ENCODE measurements at places on chromosomes 2 and 18.

- no peak for DNase-seq
Observed at GRCh38 chr18:78090584-78090983, 840.9 kb downstream of the GALR1 start.

- DNase-seq, result no peak
Observed at GRCh38 chr2:121866789-121867188, 111.3 kb downstream of the TSN start.

GRCh38 chr2:46877619-46878113, 37.9 kb downstream of the MCFD2 start:
- DNase-seq, result no peak

DNA sequence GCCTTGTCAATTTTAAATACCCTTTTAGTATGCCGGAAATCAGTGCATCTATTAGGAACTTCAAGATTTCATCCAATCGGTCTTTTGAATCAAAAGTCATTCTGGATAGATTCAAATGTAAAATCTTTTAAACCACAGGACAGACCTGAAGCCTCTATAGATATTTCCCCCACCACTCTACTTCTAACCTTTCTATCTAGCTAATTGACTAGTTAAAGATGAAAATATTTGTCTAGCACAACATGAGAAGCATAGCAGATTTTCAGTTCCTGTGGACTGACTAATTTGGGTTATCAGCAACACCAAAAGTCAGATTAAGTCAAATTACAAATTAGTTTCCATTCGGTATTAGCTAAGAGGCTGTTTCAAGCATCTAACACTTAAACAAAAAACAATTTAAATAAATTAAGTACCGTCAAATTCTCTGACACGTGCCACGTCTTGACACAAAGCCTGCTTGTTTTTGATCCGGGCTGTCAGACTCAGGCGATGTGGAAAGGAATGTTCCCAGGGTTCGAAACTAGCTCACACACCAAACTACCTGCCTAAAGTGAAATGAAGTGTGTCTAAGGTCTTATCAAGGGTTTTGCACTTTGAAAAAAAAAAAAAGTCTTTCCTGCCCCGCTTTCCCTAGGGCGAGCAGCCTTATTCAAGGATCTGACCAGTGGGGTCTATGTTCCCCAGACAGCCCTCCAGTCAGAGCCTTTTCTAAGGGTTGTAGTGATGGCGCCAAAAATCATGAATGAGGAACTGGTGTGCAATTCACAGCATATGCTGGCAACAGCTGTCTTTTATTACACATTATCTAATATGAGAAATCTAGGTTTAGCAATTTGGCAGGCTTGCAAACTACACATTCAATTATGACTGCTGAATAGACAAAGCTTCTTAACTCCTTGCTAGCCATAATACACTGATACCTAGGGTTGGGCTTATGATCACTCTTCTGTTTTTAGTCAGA, 4.7 kb downstream of the CYTIP start:
- DNase-seq, result no peak

GRCh38 chr18:36058674-36059073, 8.7 kb downstream of the RPRD1A start:
- no peak for DNase-seq

DNA sequence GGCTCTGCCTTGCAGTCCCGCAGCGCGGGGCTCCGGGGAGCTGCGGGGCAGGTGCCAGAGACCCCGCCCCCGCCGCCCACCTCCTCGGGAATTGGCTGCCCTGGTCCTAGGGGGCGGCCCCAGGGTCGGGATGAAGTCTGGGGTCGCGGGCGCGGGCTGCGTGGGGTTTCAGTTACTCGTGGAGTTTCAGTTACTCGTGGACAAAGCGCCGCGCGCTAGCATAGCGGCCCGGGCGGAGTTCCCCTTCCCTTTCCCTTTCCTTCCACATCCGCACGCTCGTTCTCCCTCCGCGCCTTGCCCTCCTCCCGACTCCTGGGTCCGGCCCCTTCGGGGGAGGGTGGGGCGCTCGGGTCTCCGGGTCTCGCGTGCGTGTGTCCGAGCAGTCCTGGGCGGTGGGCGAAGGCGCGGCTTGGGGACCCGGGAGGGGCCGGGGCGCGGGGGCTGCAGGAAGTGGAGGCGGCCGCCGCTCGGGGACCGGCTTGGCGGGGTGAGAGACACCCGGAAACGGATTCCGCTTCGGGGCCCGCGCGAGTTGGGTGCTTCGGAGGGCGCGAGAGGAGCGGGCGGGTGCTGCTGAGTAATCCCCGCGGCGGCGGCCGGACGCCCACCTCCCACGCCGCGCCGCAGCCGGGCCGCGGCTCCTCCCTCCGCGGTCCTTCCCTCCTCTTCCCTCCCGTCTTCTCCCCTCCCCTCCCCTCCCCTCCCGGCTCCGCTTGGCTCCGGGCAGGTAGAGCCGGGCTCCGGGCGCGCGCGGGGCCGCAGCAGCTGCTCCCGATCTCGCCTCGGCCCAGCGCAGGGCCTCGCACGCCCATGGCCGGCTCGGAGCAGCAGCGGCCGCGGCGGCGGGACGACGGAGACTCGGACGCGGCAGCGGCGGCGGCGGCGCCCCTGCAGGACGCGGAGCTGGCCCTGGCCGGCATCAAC, at the start of gene TTC39C:
TTC39C (plus strand) TSS at position 693 of the 924 bp plus-strand sequence; CDS start at position 811, 118 bp downstream.
- no peak for DNase-seq

DNA sequence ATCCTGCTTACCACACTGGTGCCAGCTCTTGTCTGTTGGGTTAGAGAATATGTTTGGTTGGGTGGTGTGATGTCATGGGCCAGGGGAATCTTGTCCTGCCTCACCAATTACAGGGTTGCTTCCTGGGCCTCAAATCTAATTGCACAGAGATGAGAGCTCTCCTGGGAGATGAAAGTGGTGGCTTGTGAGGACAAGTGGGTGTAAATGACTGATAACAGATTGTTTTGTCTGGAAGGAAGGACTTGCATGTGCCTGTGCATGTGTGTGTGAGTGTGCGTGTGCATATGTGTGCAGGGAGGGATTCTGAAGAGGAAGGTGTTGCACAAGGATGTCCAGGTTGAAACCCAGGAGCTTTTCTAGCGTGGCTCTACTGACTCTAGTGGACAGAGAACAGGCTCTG, 271.9 kb downstream of the LOXHD1 start:
- DNase-seq, result no peak

- no peak for DNase-seq
Observed at GRCh38 chr2:88626171-88627054, 851 bp downstream of the EIF2AK3 start.

GRCh38 chr2:12931186-12931844, 214.6 kb downstream of the TRIB2 start:
- DNase-seq, result no peak

DNA sequence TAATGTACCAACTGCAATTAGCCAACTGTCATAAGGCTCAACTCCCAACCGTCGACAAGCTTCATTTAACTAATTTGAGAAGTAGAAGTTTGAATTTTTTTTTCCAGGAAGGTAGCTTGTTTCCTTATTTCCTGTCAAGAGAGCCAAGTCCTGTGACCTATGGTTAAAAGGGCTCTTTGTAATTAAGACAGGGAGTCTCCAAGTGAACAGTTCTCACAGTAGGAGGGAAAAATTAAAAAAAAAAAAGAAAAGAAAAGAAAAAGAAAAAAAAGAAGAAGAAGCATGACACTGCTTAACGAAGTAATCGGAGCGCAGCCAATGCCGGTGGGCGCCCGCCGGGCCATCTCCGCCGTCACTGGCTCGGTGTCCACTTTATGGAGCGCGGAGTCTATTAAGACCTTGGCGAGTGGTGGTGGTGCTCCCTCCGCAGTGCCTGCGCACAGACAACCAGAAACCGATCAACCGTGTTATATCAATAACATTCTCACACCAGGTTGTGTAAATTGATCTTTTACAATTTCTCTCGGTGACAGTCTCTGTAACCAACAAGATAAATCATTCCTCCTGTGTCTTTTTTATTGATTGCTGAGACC, 197.2 kb upstream of the POU3F3 start:
- DNase-seq, result no peak

GRCh38 chr2:224751996-224752698, 36.0 kb upstream of the CCDC195 start:
- no peak for DNase-seq
